ENCODE measurements at places on chromosomes 5 and 9. TPM values are rescaled to one million over a fixed set of nuclear protein-coding genes. Genes with fewer than 3 reads are reported as not detected.

Gene ZSWIM6
- 3.9 TPM for total RNA-seq

Gene ANKS6
- total RNA-seq: 21.1 TPM

Gene CTSL
- 617 TPM for total RNA-seq

Gene EIF4E1B
- not detected for total RNA-seq

Gene FOXD4L5
- total RNA-seq: 0.06 TPM

Gene PLAC8L1
- not detected for total RNA-seq
